ENCODE measurements at places on chromosomes 6 and 20. TPM values are rescaled to one million over a fixed set of nuclear protein-coding genes. Genes with fewer than 3 reads are reported as not detected.

The SYNDIG1 gene
- 0.12 TPM for total RNA-seq

GRCh38 chr20:3315136-3315535 is 76.1 kb upstream of the SLC4A11 start:
- no peak for DNase-seq

DNA sequence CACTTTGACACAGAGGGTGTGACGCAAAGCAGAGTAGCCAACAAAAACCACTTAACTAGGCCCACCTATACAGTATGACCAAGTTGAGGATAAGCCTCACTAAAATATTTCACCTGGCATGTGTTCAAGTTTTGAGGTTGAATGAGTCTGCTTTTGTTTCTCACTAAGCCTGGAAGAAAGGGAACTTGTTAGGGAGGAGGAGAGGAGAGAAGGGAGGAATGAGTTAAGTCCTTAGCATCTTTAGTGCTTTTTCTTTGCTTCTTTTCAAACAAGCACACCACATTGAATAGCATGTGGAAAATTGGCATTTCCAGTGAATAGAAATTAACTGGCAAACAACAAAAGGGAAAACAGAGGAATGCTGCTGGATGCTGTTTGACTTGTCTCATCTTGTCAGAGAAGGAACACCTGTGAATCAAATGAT is 461.9 kb downstream of the GJA1 start:
- DNase-seq: no peak

- DNase-seq: no peak
Observed at GRCh38 chr6:119917186-119917585, 567.6 kb upstream of the MAN1A1 start.

DNA sequence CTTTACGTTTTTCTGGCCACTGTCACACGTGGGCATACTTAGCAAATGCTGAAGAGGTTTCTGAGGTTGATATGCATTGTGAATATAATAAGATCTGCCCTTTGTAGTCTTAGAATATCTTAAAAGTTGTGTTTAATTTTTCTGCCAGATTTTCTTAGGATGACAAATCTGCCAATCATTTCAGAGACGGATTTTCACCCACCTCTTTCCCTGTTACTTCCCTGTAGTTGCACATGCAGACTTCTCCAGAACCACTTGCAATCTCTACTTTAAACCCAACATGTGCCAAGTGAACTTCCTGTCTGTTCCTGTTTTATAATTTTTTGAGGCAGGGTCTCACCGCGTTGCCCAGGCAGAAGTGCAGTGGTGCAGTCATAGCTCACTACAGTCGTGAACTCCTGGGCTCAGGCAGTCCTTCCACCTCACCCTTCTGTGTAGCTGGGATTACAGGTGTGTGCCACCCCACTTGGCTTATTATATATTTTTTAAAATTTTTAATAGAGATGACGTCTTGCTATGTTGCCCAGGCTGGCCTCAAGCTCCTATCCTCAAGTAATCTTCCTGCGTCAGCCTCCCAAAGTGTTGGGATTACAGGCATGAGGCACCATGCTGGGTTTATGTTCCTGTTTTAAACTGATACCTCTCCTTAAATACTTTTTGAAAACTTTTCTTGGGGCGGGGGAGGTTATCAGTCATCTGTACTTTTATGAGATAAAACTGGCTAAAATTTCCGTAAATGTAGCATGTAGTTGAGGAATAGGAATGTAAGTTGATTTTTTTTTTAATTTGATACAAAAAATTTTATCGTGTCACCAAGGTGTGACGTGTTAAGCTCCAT is 2.7 kb downstream of the IGF2R start:
- no peak for DNase-seq
